ENCODE measurements at places on chromosomes 5 and 9.

DNA sequence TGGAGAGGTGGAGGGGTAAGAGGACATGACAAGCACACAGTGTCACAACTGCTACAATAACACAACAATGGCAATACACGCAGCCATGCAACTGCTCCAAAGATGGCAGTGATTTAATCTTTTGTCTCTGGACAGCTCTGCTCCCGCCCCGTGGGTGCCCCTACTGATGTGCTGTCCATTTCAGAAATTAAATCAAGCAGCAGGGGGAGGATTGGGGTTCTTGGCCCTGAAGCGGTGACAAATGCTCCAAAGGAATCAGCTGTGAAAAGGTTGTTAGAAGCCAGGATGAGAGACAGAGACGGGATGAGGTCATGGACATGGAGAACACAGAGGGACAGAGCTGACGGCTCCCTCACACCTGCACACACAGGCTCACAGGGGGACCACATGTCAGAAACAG is 22.6 kb downstream of the CNTFR start:
- no peak for DNase-seq

DNA sequence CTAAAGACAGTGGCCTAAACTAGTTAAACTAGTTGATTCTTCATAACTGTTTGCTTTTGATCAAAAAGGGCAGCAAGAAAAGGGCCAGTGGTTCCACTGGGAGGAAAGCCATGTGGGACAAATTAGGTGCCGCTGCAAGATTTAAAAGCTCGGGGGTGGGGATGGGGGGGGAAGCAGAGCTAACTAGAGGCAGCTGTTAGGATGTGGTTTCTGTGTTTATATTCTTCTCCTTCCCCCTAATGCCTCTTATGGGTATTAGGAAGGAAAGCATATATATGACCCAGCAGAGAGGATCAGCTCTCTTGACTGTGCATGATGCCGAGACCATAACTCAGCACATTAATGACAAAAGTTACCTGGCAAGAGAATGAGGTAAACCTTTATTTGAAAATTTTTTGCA is 65.7 kb downstream of the EFNA5 start:
- DNase-seq = no peak

DNA sequence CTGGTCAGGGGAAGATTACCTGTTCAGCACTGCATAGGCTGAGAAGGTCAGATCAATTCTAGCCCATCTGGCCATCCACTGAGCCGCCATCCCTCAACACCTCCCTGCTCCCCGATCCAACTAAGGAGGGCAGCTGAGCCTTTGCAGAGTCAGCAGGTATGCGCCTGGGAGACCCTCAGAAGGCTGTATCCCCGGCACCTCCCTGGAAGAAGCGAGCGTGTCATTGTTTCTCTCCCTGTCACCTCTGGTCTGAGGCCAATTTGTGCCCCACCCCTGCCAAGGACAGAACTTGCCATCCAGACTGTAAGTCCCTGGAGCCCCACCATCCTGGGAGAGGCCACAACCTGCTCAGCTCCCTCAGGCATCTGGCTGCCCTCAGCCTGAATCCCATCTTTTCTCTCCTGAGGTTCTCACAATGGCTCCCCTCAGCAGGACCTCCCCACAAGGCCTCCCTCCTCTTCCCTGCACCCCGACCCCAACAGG is 2.6 kb downstream of the CLTB start:
- no peak for DNase-seq

- DNase-seq = no peak
Measured at GRCh38 chr9:82149501-82149946, 161.0 kb downstream of the SPATA31D1 start.
